Omental fat pad (tissue), 4 donors: ENCODE measurements at places on chromosomes 11 and 22. TPM values are rescaled to one million over a fixed set of nuclear protein-coding genes. Genes with fewer than 3 reads are reported as not detected.

The AP1B1 gene
- 73.9 TPM for total RNA-seq

DNA sequence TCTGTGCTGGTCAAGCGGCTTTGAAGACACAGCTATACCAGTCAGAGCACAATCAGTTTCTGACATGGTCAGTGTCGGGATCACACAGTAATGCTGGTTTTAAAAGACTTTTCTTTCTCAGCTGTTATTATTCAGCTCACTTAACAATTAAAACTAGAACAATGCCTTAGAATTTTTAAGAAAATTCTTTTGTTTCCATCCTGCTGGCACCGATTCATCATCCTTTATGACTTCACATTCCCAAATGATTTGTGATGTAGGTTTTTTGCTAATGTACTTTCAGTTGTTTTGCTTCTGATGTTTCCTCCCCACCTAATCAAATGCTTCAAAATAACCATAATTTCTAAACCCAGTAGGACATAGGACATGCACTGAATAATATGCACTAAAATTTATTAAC lies 34.5 kb upstream of the OLFML1 start:
- DNase-seq: no peak

DNA sequence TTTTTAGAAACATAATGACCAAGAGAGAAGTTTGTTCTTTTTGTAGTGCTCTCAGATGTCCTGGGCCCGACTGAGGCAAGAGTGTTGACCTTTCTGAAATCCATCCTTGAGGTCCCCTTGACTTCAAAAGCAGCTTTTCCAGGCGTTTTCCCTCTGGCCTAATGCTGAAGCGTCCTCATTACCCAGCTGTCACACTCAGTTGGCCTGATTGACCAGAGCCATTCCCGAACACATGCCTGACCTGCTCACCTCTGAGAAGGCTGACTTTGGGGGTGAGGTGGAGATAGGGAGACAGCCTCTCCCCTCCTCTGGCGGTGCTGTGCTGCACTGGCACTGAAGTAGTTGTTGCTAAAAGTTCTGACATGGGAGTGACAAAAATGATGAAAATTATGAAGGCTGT lies 66.9 kb downstream of the ALX4 start:
- DNase-seq: no peak

DNA sequence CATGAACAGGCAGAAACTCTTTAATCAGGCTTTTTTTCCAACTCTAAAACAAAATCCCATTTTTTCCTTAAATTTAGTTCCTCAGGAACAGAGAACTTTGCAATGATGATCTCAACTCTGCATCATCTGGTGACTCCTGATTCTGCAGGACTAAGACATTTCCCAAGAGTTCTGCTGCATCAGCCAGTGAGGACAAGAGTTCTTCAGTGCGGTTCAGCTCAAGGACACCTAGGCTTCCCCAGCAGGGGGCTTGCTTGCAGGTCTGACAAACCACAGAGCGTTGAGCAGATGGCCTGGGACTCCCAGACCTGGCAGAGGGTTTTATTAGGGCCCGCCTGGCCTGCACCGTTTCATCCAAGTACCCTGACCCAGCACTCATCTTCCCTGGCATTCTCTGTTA lies 6.4 kb downstream of the CDCA5 start:
- DNase-seq: no peak

- DNase-seq: no peak
Measured at GRCh38 chr11:34528072-34528471, 14.5 kb upstream of the ELF5 start.

GRCh38 chr22:40050258-40050657 lies 55.5 kb downstream of the FAM83F start:
- DNase-seq: no peak
